ENCODE measurements at places on chromosomes 7 and 10.

DNA sequence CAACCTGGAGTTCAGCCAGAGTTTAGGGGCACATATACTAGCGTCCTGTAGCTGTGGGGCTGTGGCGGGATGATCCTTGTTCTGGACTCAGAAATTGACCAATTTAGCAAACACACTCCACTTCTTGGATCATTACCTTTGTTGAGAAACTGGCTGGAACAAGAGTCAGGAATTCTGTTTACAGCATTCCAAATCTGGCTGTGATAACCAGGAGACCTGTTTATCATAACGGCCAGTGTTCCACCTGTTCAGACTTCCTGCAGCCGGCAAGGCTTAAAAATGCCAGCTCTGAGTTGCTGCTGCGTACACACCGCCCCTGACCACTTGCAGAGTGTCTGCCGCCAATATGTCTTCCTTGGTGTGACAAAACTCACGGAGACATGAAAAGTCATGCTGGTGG, 64.8 kb downstream of the ARMC3 start:
- DNase-seq = no peak

- peak; percentile 40 for DNase-seq
Measured at GRCh38 chr10:26367771-26368170, 70.4 kb upstream of the APBB1IP start.

GRCh38 chr7:77252506-77252905, 52.9 kb upstream of the FGL2 start:
- DNase-seq = no peak

- no peak for DNase-seq
Measured at GRCh38 chr7:115135146-115135545, 213.3 kb downstream of the MDFIC start.

- no peak for DNase-seq
Measured at GRCh38 chr10:113132591-113133121, 182.6 kb downstream of the TCF7L2 start.

- DNase-seq = no peak
Measured at GRCh38 chr7:27119412-27119911, 11.1 kb downstream of the HOXA4 start.

- DNase-seq = no peak
Measured at GRCh38 chr7:28473571-28474281, 61.4 kb downstream of the CREB5 start.

DNA sequence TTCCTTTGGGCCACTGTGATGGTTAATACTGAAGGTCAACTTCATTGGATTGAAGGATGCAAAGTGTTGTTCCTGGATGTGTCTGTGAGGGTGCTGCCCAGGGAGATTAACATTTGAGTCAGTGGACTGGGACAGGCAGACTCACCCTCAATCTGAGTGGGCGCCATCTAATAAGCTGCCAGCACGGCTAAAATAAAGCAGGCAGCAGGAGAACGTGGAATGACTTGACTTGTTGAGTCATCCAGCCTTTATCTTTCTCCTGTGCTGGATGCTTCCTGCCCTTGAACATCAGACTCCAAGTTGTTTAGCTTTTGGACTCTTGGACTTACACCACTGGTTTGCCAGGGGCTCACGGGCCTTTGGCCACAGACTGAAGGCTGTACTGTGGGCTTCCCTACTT, 1046.9 kb downstream of the TYW1 start:
- DNase-seq = no peak

- no peak for DNase-seq
Measured at GRCh38 chr7:24457219-24457558, 116.1 kb upstream of the PALS2 start.

DNA sequence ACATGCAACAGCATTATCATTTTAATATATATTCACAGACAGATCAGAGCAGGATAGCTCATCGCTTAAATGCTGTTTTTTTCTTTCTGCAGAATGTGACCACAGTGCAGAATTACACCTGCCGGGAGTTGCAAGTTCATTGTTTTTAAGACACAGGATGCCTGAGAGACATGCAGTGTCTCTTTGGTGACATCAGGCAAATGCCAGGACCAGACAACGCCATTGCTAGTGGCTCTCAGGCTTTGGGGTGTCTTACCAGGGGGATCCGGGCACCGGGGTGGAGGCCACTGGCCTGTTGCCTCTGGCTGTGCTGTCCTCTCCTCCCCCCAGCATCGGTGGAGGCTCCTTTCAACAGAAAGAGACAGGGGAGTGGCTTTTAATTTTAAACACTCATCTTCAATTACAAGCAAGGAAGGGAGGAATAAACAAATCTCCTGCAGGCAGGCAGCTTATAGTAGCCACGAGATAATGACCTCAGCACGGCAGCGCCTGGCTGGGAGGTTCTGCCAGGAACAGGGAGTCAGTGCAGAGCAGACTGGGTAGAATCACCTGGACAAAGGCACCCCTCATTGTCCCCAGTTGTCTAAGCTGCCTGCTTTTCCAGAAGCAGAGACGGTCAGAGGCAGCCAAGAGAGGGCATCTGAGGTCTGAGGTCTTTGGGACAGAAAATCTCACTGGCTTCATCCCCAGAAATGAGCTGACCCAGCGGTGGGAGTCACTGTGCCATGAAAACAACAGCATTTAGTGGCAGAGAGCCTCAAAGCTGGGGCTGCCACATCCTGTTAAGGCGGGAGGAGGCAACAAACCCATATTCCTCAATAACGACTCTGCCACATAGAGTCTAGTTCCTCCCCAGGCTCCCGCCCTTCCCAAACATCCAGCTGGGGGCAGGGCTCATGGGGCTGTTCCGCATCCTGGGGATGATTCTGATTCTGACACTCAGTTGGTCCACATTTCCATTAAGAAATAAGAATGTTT, 148.4 kb downstream of the TCERG1L start:
- DNase-seq = no peak

DNA sequence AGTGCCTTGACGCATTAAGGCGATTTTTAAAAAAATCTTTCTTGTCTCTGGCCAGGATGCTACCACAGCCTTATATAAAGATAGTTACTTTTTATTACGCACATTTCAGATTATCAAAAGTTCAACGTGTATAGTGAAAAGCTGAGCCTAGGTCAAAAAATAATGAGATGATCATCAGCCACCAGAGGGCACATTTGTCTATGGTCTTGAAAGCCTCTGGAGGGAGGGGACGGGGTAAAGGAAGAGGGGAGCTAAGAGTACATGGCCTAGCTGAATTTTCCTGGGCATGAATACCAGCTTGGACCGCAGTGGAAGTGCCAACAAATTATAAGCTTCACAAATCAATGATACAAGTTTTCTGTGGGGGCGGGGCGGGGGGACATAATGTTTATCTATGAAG, 285.9 kb upstream of the SMIM30 start:
- DNase-seq = no peak

- no peak for DNase-seq
Measured at GRCh38 chr7:18126281-18126680, 98.6 kb upstream of the PRPS1L1 start.

DNA sequence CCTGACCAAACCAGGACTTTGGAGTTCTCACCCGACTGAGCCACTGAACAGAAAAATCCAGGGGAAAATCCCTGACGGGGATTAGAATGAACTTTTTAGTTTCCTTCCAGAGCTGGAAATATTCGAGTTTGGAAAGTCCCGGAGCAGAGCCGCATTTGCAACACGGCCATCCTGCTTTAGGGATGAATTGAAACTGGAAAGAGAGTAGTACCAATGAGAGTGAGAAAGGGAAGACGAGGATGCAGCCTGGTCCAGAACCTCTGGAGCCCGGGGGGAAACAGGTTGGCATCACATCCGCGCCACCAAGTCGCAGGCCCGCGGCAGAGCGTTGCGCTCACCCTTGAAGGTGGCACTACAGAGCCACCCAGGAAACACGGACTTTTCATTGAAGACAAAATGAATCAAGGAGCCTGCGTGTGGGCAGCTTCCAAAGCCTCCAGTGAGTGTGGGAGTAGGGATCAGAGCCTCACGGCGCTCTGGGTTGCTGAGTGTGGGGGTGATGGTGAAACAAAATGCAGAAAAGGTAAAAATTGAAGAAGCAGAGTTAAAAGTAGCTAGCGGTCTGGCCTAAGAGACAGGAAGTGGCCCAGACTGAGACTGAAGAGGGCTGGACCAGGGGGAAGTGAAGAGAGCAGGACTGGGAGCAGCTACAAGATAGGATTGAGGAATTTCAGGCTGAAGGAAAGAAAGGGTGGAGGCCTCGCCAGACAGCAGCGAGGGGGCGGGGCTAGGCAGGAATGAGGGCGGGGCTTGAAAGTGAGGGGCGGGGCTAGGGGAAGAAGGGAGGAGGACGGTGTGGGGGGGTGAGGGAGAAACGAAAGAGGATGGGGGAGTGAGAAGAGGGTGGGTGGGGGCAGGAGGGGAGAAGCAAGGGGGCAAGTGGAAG, 1.8 kb downstream of the SMURF1 start:
- peak; percentile 70 for DNase-seq

GRCh38 chr7:117323851-117324711, 1.2 kb upstream of the WNT2 start:
- no peak for DNase-seq

DNA sequence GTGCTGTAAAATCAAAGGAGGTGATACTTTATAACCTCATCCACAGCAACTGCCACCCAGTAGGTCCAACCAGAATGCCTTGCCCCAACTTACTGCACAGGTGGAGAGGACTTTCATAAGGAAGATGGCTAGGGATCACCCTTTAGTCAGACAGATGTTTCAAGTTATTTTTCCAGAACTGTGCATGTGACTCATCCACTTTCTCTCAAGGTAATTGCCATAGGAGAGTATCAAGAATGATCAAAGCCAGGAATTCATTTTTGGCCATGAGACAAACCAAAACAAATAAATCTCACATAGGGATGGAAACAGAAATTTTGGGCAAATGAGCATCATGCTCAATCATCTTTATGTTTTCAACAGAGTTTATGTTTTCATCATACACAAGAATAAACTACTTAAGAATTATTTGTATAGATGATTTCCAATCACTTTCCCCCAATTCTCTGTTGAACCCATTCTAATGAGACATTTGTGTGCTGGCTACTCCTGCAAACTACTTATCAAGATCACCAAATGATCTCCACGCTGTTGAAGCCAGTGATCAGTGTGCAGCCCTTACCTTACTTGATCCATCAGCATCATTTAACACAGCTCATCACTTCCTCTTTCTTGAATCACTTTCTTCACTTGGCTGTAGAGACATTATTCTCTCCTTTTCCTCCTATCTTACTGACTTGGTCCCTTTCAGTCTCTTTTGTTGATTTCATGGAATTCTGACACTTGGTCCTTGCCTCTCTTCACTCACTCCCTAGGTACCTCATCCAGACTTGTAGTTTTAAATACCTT, 74.0 kb downstream of the SLC16A9 start:
- DNase-seq = no peak

GRCh38 chr10:77319557-77319956, 318.1 kb downstream of the KCNMA1 start:
- no peak for DNase-seq

DNA sequence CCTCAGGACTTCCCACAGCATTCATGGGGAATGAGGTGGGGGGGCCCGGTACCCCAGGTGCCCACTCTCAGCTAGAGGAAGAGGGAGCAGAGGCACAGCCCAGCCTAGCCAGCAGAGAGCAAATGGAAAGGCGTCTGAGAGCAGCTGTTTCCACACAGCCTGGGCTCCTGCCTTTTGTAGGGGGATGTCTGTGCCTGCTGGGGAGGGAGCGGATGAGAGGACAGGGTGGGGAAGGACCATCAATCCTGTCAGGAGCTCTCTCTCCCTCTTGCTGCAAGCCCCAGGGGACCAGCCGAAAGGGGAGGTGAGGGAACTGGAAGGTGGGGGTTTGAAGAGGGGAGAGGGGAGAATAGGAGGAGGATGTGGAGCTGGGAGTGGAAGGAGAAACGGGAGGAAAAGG, at the start of gene PKD2L1:
PKD2L1 (minus strand) TSS at position 150 of the 400 bp plus-strand sequence; CDS start at position 25, 125 bp downstream.
- DNase-seq = no peak

- DNase-seq = no peak
Measured at GRCh38 chr10:4576206-4576605, 249.8 kb upstream of the AKR1E2 start.

DNA sequence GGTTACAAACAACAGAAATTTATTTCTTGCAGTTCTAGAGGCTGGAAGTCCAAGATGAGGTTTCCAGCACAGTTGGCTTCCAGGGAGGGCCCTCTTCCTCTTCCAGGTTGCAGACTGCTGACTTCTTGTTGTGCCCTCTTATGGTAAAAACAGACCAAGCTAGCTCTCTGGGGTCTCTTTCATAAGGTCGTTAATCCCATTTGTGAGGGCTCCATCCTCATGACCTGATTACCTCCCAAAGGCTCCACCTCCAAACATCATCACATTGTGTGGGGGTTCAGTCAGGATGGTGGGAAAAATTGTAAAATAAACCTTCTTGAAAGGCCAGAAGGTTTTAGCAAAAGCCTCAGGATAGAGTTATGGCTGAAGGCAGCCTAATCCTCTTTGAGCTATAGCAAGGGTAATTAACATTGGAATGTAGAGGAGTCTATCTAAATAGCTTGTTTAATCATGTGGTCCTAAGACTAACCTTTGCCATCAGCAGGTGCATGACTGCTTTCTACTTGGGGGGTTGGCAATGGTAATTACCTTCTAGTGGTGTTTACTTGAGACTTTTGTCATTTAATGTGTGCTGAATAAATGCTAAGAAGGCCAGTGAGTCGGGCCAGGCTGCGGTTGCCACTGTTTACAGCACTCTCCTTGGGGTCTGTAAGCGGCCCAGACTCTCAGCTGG, 80.8 kb downstream of the PPP1R17 start:
- DNase-seq = no peak

DNA sequence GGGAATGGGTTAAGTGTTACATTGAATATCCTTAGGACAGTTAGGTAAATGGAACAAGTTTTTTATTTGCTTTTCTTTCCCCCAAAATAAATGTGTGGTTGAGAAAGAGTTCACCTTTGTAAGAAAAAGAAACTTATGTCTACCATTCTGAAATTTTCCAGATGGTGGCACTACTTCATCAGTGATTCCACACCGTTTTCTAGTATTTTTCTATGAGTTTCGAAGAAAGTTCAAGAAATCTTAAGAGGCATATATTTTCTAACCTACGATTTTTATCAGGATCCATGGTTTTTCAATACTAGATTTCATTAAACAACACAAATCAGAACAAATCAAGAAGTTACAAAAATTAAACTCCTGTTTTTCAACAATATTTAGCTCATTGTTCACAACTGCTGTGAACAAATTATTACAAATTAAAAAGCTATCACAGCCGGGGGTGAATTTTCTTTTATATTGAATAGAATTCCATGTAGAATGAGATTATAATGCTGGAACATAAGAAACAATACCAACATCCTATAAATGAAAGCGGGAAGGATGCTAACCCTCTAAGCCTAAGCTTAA, 163.1 kb upstream of the NPVF start:
- no peak for DNase-seq

DNA sequence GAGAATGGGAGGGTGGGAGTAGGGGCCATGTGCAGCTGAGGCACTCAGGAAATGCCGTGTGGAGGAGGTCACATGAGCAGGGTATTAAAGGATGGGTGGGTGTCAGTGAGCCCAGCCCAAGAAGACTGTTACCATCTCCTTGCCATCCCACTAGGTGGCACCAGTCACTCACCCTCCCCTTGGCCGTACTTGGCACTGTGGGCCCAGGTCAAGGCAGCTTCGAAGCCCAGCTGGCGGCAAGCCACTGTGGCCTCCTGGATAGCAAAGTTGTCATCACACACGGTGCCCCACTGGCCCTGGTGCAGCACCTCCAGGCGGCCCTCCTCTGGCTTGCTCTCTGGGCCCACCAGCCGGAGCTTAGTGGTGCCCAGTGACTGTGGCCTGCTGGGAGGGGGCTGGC, 5.4 kb downstream of the LOXL4 start:
- DNase-seq = no peak

Measured in activated T-cell treated with anti-CD3 and anti-CD28 coated beads, Interleukin-2, amount 50 U/mL, for 24 hours (primary cell).